ENCODE measurements at places on chromosomes 6 and 20.

GRCh38 chr20:53656293-53657202 lies 62.9 kb upstream of the ZNF217 start:
- DNase-seq: no peak

GRCh38 chr6:3561725-3562124 lies 104.9 kb upstream of the SLC22A23 start:
- no peak for DNase-seq

GRCh38 chr6:21100991-21101390 lies 492.6 kb upstream of the SOX4 start:
- DNase-seq: no peak

DNA sequence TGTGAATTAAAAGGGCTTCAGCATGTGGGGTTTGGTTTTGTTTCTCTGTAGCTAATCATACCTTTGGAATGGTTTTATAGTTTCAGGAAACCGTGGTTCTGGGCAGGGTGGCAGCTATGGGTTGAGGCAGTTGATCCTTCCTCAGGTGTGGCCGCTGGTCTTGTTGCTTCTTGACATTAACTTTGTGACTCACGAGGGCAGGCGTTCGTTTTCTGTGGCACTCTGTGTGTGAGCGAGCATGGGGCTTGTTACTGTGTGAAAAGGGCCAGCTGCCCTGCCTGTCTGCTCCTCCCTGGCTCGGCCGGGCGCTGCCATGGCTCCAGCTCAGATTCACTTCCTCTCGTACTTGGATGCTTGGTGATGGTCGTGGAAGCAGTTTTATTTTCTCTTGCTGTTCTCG lies 16.2 kb downstream of the DNAJC5 start:
- no peak for DNase-seq

GRCh38 chr20:59780494-59781185 lies 152.8 kb downstream of the SYCP2 start:
- no peak for DNase-seq

DNA sequence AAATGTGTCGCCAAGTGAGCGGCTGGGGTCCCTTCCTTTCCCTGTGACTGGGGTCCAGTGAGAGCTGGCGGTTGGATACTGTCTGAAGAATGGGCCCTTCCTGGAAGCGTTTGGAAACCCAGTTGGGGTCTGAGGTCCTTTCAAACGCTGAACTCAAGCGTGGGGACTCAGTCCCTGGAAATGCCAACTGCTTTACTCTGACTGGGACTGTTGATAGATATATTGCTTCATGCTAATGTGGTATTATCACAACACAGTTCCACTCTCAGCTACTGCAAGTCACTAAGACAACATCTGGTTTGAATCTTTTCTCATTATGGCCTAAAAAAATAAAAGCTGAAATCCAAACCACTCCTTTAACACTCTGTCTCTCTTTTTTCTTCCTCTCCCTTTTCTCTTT lies 23.7 kb upstream of the PSMF1 start:
- no peak for DNase-seq

DNA sequence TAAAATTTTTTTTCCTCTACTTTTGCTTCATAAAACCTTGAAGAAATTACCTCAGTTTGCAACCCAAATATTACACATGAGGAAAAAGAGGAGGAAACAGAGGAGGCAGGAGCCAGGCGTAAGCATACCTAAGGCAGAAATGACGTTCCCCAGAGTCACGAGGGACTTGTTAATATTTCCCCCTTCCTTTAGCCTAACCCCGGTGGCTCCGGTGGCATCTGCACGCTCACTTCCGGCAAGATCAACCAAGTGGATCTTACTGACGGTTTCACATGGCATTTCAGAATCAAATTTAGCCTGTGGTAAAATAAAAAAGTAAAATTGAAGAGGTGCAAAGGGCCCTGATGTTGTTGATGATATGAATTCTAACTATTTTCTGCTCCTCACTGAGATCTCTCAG lies 67.4 kb downstream of the KIF16B start:
- DNase-seq: no peak

- no peak for DNase-seq
Measured at GRCh38 chr6:43278524-43279078, 19.5 kb upstream of the SLC22A7 start.

- no peak for DNase-seq
Measured at GRCh38 chr6:21321531-21321930, 272.0 kb upstream of the SOX4 start.

- no peak for DNase-seq
Measured at GRCh38 chr20:61061981-61062380, 190.1 kb upstream of the CDH4 start.

- DNase-seq: no peak
Measured at GRCh38 chr6:34459899-34460593, 5.8 kb upstream of the PACSIN1 start.

GRCh38 chr6:90701146-90701781 lies 114.4 kb upstream of the MAP3K7 start:
- DNase-seq: no peak

DNA sequence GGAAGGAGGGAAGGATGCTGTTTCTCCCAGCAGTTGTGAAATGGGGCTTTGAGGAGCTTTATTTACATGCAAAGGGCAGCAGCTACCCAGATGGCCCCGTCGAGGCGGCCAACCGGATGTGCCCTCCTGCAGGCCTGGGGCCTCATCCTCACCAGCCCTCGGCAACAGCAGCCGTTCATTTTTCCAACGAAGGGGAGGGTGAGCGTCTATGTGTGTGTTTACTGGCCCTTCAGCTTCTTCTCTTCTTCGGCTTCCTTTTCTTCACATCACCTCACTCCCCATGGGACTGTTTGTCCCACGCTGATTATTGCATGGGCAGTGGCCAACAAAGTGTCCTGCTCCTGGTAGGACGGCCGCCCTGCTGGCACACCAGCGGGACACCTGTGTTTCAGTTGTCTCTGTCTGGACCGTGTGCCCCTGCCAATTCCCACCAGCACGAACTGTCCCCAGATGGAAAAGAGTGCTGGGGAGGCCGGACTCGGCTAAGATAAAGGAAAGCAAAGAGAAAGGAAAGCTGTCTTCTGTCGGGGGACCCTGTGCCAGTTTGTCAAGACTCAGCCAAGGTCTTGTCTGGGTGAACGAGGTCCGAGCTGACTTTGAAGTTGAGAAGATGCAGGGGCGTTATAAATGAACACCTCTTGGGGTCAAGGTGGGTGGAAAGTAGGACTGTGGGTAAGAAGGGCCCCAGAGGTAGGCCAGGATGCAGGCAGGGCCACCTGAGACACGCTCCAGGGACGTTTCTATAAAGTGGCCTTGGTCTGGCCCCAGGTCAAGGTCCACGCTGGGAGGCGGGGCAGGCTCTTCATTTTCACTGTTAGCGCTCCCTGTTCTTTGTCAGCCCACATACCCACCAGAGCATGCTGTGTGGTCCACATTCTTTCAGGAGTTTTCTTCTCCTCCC lies 57.0 kb downstream of the FAM50B start:
- DNase-seq: no peak

- DNase-seq: no peak
Measured at GRCh38 chr6:89706121-89706520, 67.6 kb upstream of the LYRM2 start.

GRCh38 chr20:35020108-35020928 lies 64.7 kb downstream of the MYH7B start:
- DNase-seq: no peak

DNA sequence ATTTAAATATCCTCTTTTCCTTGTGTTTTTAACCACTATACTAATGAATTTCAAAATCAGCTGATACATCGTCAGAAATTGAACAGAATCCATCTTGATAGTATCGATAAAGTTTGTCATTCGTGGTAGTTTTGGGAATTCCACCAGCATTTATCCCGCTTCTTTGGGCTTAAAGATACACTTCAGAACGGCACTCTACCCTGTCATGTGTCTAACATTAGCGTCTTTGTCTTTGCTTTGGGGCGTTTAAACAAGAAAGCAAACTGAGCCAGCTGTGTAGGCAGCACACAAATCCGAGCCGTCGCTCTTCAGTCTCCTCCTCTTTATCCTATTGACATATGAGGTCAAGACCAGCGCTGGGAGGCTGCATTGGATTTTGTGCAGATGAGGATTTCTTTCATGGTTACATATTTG lies 27.5 kb upstream of the NHSL1 start:
- DNase-seq: no peak

DNA sequence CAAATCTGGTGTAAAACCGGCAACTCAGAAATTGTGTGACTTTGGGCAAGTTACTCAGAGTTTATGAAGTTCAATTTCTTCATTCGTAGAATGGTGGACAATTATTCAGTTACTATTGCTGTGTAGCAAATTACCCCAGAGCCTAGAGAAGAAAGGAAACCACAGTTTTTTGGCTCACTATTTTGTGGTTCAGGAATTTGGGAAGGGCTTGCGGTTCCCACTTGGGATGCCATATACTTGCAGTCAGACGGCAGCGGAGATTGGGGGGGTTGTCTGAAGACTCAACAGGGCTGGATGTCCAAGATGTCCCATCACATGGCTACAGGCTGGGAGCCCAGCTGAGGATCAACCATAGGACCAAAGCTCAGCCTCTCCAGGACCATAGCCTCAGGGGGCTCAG lies 108.1 kb downstream of the PCSK2 start:
- DNase-seq: no peak

- DNase-seq: no peak
Measured at GRCh38 chr6:131787079-131787478, 20.7 kb upstream of the ENPP1 start.

DNA sequence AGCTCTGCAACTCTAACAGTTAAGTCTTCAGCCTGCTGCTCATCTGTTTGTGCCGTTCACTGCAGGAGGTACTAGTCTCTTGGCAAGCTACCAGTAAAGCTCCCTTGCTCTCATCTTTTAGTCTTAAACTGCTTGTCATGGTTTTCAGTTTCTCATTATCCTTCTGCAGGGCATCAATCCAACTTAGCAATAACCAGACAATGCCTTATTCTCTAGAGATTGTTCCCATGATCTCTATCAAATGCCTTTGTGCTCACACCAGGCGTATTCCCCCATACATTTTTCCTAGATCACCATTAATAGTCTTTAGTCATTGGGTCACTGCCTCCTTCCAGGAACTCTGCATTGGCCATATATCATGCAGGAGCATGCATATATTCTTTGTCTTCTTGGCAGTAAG lies 171.3 kb downstream of the GRM1 start:
- no peak for DNase-seq

DNA sequence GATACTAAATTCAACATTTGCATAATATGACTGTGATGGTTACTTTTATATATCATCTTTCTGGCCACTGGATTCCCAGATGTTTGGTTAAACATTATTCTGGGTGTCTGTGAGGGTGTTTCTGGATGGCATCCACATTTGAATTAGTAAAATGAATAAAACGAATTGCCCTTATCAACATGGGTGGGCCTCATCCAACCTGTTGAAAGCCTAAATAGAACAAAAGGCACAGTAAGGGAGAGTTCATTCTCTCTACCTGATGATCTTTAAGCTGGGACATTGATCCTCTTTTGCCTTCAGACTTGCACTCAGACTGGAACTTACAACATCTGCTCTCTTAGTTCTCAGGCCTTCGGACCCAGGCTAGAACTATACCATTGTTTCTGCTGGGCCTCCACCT lies 57.6 kb downstream of the CD24 start:
- DNase-seq: no peak

- DNase-seq: no peak
Measured at GRCh38 chr6:24979176-24979575, 43.4 kb upstream of the RIPOR2 start.

DNA sequence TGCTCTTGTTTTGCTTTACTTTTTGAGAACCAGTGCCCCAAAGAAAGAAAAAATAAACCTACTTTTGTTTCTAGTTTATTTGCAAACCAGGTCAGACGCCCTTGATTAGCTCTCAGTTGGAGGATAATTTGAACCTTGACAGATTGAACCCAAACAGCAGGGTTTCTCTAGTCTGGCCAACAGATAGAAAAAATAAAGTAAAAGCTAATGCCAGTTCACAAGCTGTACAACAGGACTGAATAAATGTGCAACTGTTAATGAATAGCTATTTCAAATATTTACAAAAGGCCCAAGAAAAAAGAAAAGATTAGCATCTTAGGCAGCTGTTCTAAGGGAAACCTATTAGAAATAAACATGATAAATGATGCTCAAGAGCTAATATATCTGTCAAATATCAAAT lies 331.8 kb downstream of the CDKAL1 start:
- no peak for DNase-seq

- no peak for DNase-seq
Measured at GRCh38 chr6:104771258-104771832, 88.4 kb downstream of the HACE1 start.

DNA sequence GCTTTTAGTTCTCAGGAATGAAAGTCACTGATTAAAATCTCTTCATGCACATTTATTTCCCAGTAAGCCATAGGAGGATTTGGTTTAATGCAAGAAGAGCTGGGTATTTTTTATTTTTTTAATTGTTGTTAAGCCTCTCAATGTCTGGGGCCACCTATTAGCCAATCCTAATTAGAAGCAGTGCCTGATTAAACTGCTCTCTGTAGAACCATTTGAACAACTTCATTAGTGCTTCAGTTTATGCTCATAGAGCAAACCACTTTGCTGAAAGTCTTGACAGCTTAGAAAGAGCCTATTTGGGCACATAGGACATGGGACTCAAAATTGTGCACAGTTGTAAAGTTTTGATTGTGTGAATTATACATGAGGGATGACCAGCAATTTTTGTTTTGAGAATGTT lies 548.9 kb downstream of the FRK start:
- no peak for DNase-seq

GRCh38 chr6:4975506-4975905 lies 28.3 kb downstream of the RPP40 start:
- DNase-seq: no peak

GRCh38 chr6:143232849-143233248 lies 172.2 kb downstream of the AIG1 start:
- DNase-seq: no peak

GRCh38 chr6:122829456-122829855 lies 40.4 kb downstream of the SMPDL3A start:
- no peak for DNase-seq

GRCh38 chr20:35663516-35664465 lies 909 bp downstream of the CPNE1 start:
- peak; percentile 27 for DNase-seq

DNA sequence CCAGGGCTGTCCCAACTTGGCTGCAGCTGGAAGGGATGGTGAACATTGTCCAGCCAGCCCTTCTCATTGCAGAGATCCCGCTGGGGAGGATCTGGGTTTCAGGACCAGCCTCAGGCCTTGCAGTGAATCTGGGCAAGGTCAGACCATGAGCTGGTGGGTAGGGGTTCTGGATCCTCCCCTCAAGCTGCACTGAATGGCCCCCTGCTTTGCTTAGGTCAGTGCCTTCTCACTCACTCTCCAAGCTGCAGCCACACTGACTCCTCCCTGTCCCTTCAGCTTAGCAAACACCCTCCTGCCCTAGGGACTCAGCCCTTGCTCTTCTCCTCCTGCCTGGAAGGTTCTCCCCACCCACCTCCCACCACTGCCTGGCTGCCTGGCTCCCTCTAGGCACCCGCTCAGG lies 95.3 kb upstream of the KCNG1 start:
- DNase-seq: no peak

DNA sequence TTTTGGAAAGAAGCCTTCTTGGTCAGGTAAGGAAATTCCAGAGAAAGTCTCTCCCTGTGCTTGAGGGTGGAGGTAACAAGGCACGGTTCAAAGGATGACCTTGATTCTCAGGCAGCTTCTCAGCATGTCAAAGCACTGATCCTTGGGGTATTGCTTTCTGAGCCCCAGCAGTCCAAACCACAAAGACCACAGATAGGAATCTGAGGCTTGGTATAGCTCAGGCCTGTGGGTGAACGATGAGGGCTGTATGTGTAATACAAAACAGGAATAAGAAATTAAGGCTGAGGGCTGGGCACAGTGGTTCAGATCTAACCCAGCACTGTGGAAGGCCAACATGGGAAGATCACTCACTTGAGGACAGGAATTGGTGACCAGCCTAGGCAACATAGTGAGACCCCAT lies 70.2 kb upstream of the SLC22A1 start:
- no peak for DNase-seq

All from stimulated activated CD8-positive, alpha-beta memory T cell treated with anti-CD3 and anti-CD28 coated beads, Interleukin-7, amount 100 ng/mL, for 24 hours (primary cell).